ENCODE measurements at places on chromosomes 5 and 9. TPM values are rescaled to one million over a fixed set of nuclear protein-coding genes. Genes with fewer than 3 reads are reported as not detected.

DNA sequence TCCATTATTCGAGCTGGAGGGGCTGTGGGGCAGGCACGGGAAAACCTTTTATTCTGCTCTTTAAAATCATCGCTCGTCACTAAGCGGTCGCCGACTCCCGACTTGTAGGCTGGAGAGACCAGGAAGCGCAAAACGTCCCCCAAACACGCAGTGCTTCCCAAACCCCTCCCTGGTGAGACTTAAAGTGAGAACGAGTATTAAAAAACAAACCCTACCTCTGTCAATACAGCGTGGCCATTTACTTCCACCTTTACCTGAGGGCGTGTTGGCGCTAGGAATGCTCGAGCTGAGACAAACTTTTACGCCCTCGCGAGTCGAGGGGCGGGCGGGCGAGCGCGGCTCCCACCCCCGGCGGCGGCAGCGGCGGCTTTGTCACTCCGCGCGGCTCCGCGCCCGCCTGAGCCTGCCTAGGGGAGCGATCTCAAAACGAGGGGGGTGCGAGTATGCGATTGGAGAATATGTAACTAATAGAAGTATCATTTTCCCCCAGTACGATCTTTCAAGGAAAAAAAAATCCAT lies at the start of gene NR2F1-AS1:
Gene NR2F1-AS1, minus strand, starts transcription at position 293 of the 519 bp plus-strand sequence.
- peak; percentile 75 for DNase-seq

GRCh38 chr9:89591274-89592212 lies 13.3 kb upstream of the GADD45G start:
- no peak for DNase-seq

FPGS gene
- total RNA-seq, result 42.4 TPM

DNA sequence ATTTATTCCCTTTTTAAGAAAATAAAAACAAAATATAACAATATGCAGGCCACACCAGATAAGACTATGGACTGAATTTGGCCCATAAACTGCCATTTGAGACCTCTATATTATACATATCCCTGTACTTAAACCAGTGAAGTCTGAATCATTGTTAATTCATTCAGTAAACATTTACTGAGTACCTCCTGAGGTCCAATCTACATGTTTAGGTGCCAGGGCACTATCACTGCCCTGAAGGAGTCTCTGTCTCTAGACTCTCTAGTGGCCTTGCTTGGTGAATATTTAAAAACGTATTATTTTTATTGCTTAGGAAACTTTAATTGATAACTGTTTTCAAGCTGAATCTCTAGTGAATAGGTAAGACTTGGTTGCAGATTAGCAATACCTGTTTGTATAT lies 74.7 kb upstream of the ELL2 start:
- DNase-seq, result no peak

ARHGEF28 gene
- 44.1 TPM for total RNA-seq

GRCh38 chr5:132268769-132269551 lies 11.5 kb downstream of the PDLIM4 start:
- peak; percentile 80 for DNase-seq

- no peak for DNase-seq
Observed at GRCh38 chr5:160021831-160022446, 13.0 kb downstream of the TTC1 start.

DNA sequence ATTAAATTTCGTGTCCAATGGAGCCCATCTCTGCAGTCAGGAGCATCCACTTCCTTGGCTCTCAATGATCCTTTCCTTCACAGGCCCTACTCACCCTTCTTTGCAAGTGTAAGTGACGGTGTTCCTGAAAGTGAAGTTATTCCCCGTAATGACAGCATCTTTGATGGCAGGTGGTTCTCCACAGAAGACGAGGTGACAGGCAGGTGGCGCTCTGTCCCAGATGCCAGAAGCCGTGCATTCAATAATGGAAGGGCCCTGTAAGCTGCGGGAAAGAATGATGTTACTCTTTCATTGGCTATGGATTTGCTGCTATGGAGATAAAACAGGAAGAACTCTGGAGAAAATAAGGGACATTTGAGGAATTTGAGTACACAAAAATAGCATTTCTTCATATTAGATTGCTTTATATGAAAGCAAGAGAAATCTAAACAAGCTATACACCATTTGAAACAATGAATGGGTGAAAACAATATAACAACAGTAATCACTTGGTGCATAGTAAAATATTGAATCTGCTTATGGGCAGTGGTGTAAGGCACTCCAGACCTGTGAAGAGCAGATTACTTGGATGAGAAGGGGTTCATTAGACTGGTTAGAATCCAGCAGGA lies 89.9 kb upstream of the TXNDC8 start:
- DNase-seq, result no peak

- DNase-seq, result no peak
Observed at GRCh38 chr9:109315480-109316206, 5.2 kb downstream of the EPB41L4B start.

IL9 gene
- total RNA-seq, result not detected

DNA sequence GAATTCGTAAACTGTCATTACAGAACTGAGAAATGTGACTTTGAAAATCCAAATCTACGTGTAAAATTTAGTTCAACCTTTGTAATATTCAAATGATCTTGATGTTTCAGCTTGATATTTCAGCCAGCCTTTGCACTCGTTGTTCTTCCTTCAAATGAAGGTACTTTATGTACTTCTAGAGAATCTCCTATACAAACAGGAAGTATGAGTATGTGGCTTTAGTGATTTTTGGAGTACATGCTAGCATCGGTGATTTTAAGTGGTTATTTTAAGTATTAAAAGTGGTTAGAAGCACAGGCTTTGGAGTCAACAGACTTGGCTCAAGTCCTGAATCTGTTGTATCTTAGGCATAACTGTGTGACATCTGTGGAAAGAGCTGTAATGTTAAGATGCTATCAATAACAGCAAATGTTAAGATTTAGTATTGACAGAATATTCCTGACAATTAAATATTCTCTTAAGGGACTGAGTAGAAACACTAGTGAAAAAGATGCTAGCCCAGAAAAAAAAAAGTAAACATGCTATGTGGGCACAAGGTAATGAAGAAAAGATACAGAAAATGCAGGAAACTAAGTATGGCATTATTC lies 398.0 kb downstream of the ADGRV1 start:
- no peak for DNase-seq

GRCh38 chr5:168187614-168188013 lies 103.8 kb upstream of the WWC1 start:
- no peak for DNase-seq

DNA sequence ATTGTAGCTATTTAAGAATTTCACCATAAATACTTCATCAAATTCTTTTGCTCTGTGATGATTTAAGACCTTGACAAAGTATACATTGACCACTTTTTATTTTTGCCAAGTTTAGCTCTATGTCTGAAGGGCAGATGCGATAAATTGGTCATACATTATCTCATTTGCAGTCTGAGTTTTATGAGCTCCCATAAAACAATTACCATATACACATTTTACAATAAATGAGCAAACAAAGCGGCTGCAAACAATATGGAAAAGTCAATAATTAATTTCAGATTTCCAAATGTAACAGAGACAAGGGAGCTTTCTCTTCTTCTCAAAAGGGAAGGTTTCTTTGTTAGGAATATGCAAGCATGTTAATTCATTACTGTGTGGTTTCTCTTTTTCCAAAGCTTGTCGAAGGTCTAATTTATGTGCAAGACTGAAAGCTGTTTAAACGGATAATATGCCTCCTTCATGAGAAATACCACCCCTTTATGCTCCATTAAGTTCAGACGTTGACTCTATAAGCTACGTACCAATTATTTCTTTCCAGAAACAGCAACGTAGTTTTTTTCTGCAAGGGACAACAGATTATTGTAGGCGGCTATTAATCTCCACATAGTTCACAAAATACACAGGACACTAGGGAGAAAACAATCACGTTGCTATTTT lies 7.0 kb upstream of the IZUMO3 start:
- no peak for DNase-seq

DNA sequence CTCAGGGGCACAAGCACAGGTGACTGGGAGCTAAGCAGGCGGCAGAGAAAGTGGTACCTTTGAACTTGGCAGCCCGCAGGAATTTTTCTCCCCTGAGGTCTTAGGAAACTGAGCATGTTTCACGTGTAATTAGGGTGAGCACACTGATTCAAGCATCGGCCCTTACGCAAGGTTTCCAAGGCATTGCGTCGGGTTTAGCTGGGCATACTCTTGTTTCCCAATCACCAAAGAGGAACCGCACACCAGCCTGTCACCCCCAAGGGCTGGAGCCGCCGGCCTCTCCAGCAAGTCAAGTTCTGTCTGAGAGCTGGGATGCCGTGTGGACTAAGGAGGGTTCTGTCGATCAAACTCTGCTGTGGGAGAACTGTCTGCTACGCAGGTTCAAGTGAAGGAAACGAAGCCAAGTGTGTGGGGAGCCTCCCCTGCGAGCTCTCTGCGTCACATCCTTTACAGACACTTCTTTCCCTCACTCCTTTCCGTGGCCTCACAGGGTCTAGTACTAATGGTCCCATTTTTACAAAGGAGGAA lies 53.0 kb downstream of the ERGIC1 start:
- no peak for DNase-seq

GRM6 gene
- not detected for total RNA-seq

- DNase-seq, result no peak
Observed at GRCh38 chr5:37792975-37793631, 46.7 kb downstream of the GDNF start.

NR2F1-AS1 gene
- total RNA-seq, result 1.8 TPM

- DNase-seq, result no peak
Observed at GRCh38 chr9:123614306-123615263, 258.6 kb downstream of the CRB2 start.

DNA sequence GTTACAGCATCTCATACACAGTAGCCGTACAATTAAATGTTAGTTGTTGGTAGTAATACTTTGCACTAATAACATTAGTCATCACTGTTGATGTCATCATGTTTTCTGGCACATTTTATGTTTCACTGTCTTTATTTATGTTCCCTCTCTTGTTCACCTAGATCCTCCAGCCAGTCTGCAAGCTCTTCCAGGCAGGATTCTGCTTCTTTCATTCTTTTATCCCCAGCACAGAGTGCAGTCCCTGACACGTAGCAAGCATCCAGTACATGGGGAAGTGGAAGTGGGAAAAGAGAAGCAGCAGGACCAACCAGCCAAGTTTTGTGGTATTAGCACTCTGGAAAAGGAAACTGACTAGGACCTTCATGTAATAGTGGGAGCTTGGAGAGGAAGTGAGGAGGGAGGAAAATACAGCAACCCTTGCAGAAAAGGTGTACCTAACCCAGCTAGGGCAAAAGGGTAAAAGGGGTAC lies 89.7 kb upstream of the SLC44A1 start:
- DNase-seq, result no peak

- DNase-seq, result peak; percentile 34
Observed at GRCh38 chr5:135596157-135596763, 17.5 kb upstream of the CXCL14 start.

- no peak for DNase-seq
Observed at GRCh38 chr9:88628811-88629210, 93.8 kb downstream of the NXNL2 start.

GRCh38 chr9:1647776-1648175 lies 367.4 kb upstream of the SMARCA2 start:
- DNase-seq, result no peak

PCDHGC3 gene
- 11.0 TPM for total RNA-seq

DNA sequence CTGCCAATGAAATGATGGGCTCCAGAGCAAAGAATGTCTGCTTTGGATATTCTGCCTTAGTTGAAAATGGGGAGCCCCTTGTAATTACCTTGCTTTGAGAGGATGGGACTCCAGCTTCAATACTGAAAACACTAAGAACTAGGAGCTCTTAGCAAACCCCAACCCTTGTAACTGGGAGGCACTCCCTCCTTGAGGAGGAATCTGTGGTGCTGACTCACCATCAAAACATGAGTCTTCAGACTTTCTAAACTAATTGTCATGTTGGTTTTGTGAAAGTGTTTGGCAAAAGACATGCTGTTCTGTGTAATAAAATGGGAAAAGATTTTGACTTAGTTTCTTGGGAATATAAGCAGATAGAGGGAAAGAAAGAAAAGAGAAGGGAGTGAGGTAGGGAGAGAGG lies 91.9 kb upstream of the PTPRD start:
- no peak for DNase-seq

DNA sequence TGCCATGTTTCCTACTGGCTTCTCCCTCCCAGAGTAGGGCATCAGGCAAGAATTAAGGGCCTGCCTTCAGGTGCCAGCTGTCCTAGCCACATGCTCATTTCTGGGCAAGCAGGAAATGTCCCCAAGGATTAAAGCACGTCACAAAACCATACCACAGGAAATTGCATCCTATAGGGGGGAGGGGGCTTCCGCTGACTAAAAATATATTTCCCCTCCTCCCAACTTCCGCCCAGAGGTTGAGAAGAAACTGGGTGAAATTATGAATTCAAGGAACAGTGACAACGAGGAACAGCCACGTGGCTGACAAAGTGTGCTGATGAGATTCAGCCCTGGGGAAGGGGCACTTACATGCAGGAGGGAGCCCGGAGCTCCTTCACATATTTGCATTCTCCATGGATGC lies 4.1 kb downstream of the HBEGF start:
- no peak for DNase-seq

GRCh38 chr5:67425514-67425913 lies 228.9 kb upstream of the CD180 start:
- no peak for DNase-seq

IL5 gene
- total RNA-seq, result not detected

DNA sequence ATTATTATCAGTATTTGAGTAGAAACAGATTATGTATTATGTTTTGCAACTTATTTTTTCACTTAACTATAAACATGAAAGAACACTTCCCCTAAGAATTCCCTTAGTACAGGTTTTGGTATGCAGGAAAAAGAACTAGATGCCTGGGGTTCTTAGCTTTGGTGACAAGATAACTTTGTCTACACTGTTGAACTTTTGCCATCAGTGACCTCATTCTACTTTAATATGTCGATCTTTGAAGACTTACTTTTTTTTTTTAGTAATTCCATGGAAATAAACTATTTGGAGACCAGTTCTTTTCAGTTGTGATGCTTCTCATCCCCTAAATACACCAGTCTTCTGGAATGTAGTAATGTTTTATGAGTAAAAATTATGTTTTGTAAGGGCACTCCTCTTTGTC lies 34.3 kb downstream of the ZNF462 start:
- DNase-seq, result no peak

PLEKHG4B gene
- 46.6 TPM for total RNA-seq

GRCh38 chr9:117365438-117365837 lies 49.4 kb downstream of the ASTN2 start:
- DNase-seq, result no peak

GLIPR2 gene
- total RNA-seq, result 4.6 TPM

LCN1 gene
- total RNA-seq, result not detected

Data from type B pancreatic cell (in vitro differentiated cells).